Activated T-helper 1 cell treated with Interleukin-2 at 50 U/mL for 16 hours (primary cell): ENCODE measurements at places on chromosomes 13 and 19.

DNA sequence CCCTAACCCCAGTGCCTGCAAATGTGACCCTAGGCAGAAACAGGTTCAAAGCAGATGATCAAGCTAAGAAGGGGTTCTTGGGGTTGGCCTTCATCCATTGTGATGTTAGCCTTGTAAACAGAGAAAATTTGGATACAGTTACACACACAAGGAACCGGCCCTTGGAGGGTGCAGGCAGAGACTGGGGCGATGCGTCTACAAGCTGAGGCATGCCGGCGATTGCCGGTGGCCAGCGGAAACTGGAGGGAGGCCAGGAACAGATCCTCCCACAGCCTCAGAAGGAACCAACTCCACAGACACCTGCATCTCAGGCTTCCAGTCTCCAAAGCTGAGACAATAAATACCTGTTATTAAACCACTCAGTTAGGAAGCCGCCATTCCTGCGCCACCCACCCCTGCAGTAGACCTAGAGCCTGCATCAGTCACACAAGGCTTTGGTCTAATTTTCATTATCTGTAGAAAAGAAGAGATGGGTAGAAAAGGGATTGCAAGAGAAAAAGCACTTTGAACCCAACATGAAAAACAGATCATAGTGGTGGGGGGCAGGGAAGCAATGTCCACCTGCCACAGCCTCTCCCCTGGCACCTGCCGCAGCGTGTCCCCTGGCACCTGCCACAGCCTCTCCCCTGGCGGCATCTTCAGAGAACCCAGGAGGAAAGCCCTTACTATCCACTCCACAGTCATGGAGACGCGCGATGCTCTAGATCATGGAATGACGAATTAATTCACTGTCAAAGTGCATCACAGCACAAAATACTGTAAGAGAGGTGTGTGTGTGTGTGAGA is 119.7 kb upstream of the SOX1 start:
- DNase-seq = no peak

GRCh38 chr13:85657942-85658341 is 141.3 kb downstream of the SLITRK6 start:
- DNase-seq = no peak

GRCh38 chr13:31846961-31847752 is 107.8 kb downstream of the RXFP2 start:
- no peak for DNase-seq

- no peak for DNase-seq
These were observed 98.2 kb downstream of the ING1 start for GRCh38 chr13:110811771-110812120.

- DNase-seq = no peak
These were observed 148.9 kb upstream of the VSTM2B start for GRCh38 chr19:29376855-29377354.

DNA sequence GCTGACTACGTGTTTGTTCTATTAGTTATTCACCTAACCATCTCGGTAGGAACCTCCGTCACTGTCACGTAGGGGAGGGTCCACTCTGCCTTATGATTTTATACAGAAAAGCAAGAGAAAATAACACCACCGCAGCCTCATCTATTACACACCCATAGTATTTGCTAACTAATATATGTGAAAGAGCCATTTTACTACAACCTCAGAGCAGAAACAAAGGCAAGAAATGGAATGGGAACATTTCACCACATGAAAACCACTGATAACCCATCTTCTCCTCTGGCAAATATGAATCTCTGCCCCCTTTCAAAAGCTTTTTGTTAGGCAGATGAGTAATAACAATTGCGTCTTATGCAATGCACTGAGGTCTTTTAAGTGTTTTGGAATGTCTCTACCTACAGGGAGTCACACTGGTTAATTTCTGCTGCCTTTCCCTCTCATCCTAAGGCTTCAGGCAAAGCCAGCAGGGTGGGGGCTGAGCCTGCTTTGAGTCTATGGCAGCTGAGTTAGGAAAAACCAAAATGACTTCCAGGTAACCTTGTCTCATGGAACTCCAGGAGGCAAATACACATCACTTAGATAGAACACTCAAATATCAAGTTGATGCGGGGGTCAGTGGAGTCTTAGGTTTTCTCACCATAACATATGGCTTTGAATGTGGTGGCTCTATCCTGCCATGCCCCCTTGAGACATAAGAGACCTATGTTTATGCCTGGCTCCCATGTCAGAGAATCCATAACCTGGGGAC is 15.0 kb downstream of the TSHZ3 start:
- no peak for DNase-seq

GRCh38 chr13:88005188-88005587 is 334.0 kb downstream of the SLITRK5 start:
- DNase-seq = no peak

- DNase-seq = no peak
These were observed 74.1 kb downstream of the DCLK1 start for GRCh38 chr13:36057041-36057440.

GRCh38 chr13:109163037-109163379 is 533.6 kb downstream of the MYO16 start:
- DNase-seq = no peak

DNA sequence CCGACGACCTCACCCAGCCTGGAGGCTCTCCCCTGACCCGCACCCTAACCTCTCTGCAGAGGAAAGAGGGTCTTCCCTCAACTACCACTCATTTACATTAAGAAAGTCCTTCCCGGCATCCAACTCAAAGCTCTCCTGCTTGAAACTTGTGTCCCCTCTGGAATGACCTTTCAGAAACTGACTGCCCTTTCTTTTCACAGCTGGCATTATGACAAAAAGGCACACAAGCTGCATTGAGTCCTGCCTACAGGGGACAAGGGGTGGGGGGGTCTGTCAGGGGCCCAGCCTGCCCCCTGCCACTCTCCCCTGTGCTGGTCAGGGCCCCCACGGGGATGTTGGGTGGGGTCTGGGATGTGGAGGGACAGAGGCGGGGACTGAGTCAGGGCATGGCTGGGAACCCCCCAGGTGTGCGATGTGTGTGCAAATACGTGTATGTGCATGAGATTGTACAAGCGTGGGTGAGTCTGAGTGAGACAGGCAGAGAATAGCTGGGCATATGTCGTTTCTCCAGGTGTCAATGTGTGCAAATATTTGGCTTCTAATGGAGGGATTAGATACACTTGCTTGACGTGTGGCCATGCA is 2.0 kb downstream of the COL5A3 start:
- no peak for DNase-seq

DNA sequence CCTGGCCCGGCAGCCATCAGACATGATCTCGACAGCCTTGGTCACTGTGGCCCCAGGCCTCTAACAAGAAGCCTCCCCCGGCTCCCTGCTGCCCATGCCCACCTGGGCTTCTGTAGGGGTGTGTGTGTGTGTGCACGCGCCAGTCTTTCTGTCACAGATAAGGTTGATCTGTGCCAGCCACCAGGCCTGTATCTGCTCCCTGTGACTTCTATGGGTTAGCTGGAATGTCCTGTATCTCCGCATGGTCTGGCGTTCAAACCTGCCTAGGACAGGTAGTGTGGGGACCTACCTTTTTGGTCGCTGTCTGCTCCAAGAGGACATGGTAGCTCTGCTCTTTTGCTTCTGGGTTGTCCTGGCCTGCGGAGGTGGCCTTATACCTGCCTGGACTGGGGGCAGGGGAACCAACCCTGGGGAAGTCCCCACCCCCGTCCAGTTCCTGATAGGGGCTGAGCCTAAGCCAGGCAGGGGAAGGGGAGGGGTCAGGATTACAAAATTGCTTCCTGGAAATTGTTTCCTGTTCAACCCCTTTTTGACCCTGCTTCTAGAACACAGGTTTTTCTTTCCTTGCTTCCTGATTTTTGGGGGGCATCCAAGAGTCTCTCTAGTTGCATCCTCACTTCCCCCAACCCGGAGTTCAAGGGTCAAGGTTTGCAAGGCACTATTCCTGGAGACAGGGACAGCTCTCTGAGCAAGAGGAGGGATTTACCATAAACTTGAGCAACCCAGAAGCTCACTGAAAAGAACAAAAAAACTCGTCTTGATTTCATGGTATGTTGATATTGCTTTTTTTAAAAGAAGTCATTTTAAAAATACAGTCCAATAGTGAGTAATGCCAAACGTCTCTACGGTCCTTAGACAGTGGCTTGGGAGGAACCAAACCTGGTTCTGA is at the start of gene LRG1:
LRG1 (minus strand) TSS at position 344 of the 889 bp plus-strand sequence; CDS start at position 321, 23 bp downstream.
- DNase-seq = no peak

DNA sequence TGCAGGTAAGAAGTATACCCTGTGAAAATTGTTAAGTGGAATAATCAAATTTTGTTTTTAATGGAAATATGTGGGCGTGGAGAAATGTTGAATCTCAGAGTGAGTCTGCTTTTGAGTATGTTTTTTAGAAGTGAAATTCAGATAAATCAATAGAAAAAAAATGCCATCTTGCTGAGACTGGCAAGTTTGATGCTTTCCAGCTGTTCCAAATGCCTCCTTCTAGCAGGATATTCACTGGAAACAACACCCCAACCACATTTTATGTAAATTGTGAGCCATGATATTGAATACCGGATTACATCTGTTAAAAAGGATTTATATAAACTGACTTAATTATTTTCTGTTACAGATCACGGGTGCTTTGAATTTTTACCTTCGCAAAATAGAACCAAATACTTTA is 115.4 kb downstream of the ITGBL1 start:
- no peak for DNase-seq
